ENCODE measurements at places on chromosomes 2 and 18.

DNA sequence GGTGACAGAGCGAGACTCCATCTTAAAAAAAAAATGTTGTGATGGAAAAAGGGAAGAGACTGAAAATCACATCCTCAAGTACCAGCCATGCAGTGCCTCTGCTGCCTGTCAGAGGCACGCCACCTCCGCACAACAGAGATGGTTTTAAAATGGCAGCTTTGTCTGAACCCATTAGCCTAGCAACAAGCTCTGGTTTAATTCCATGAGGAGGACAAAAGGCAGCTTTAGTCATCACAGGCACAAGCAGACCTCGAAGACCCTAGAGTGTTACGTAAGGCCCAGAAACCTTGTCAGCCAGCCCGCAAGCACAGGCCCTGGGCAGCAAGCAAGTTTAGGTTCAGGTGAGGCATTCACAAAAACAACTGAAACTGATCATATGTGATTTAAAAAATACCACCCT lies 10.4 kb downstream of the LCT start:
- no peak for DNase-seq

DNA sequence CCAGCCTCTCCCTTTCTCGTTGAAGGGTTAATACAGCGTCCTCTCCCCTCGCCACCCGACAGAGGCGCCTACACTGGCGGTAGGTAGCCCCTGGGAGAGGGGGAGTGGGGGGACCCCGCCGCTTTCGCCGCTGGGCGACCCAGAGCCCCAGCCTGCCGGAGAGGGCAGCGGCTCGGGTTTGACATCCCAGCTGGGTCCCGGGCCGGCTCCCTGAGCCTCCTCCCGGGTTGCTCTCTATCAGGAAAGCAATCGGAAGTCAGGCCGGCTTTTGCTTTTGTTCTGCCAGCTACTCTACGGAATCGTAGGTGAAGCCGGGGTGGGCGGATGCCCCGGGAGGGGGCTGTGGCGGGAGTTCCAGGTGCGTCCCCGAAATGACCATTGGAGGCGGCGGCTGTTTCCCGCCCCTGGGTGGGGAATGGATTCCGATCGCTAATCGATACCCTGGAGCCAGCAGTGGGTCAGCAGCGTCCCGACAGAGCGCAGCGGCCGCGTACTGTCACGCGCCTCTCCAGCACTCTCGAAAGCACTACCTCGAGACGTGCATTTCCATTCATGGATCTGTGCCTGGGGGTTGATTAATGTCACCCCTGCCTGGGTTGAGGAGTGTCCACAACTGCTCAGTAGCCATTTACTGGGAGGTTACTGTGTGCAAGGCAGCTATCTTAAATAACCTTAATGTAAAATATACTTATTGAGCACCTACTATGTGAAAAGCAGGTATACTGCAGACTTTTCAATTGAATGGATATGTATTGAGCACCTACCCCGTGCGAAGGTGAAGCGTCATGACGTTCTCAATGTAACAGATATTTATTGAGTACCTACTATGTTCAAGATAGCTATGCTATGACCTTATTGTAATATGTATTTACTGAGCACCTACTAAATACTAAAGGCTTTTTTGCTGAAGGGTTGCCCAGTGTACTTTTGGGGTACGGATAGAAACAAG lies 1.1 kb downstream of the MAPK4 start:
- no peak for DNase-seq

- DNase-seq, result peak; percentile 84
Measured at GRCh38 chr2:64873472-64873924, 115.7 kb upstream of the SLC1A4 start.

DNA sequence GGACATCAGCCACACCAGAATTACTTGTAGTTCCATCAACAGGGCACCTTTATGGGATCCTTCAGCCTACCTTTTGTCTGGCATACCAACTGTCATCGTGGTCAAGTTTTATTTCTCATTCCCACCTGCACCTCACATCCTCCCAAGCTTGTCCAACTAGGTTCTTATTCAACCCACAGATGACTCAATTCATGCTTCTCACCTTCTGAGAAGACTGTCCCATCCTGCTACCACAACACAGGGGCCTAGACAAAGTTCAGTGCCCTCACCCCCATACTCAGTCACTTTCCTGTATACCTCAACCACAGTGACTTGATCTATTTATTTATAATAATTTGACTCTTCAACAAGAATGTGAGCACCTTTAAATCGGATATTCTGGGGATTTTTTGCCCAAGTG lies 114.4 kb upstream of the ACVR1C start:
- DNase-seq, result no peak

- DNase-seq, result no peak
Measured at GRCh38 chr2:12009323-12009905, 263.0 kb downstream of the LPIN1 start.

GRCh38 chr2:130848526-130849210 lies 12.0 kb downstream of the ARHGEF4 start:
- no peak for DNase-seq

- peak; percentile 38 for DNase-seq
Measured at GRCh38 chr2:54560146-54560881, 104.2 kb downstream of the SPTBN1 start.
